Stimulated activated CD8-positive, alpha-beta memory T cell treated with anti-CD3 and anti-CD28 coated beads, Interleukin-15, amount 100 ng/mL, for 4 hours (primary cell): ENCODE measurements at places on chromosomes 16 and 17.

DNA sequence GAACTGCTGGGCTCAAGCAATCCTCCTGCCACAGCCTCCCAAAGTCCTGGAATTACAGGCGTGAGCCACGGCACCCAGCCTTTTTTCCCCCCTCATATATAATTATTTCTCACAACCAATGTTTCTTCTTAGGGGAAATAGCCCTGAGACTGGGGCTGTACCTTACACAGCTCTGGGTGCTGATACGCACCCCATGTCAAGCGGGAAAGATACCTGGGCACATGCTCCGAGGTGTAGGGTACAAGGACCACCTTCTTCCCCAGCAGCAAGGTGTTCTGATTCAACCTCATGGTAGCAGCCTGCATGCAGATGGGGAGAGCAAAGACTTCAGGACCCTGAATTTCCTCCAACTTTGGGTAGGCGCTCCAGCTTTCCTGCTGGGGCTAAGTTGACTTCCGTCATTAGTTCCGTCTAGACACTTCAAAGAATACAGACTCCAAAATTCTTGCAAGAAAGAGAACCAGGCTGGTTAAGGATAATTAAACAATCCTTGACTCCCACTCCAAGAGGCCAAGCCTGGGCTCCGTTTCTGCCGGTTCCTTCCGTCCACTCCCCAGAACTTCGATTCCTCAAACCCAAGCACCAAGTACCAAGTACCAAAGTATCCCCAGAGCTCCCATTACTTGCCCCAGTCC, 619 bp downstream of the NAT9 start:
- DNase-seq = no peak

DNA sequence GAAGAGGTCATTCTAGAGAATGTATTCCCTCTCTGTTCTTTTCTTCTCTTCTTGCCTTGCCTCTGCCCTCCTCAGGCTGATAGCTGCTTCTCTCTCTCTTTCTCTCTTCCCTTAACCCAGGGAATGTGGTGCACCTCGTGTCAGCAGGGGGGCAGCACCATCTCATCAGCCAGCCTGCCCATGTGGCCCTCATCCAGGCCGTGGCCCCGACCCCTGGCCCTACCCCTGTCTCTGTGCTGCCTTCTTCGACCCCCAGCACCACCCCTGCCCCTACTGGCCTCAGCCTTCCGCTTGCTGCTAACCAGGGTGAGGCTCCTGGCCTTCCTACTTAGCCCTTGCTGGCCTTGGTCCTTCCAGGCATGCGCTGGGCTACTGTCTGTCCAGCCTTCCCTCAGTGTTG, 23.5 kb downstream of the SRCAP start:
- DNase-seq = no peak

GRCh38 chr16:22190081-22190775, 15.8 kb upstream of the EEF2K start:
- DNase-seq = peak; percentile 89

GRCh38 chr16:53068423-53068833, 13.6 kb downstream of the CHD9 start:
- DNase-seq = no peak

GRCh38 chr17:44758414-44759085, at the start of gene ADAM11:
TSS of gene ADAM11 (plus strand) at chr17:44758988. CDS start at chr17:44759200, 212 bp downstream.
- no peak for DNase-seq

DNA sequence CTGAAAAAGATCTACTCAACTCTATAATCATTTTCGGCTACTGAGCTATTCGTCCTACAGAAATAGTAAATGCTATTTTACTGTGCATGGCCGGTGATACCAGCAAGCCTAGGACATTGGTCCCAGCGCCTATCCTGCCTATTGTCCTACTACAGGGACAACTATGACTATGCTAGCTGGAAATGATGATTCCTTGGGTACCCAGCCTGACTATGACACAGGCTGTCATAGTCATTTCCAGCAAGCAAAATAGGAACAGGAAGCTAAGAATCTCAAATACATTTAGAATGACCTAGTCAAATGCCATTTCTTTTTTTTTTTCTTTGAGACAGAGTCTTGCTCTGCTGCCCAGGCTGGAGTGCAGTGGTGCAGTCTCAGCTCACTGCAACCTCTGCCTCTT, 33.7 kb upstream of the HSBP1 start:
- DNase-seq = no peak

GRCh38 chr17:46212634-46213435, 19.6 kb upstream of the KANSL1 start:
- peak; percentile 44 for DNase-seq

DNA sequence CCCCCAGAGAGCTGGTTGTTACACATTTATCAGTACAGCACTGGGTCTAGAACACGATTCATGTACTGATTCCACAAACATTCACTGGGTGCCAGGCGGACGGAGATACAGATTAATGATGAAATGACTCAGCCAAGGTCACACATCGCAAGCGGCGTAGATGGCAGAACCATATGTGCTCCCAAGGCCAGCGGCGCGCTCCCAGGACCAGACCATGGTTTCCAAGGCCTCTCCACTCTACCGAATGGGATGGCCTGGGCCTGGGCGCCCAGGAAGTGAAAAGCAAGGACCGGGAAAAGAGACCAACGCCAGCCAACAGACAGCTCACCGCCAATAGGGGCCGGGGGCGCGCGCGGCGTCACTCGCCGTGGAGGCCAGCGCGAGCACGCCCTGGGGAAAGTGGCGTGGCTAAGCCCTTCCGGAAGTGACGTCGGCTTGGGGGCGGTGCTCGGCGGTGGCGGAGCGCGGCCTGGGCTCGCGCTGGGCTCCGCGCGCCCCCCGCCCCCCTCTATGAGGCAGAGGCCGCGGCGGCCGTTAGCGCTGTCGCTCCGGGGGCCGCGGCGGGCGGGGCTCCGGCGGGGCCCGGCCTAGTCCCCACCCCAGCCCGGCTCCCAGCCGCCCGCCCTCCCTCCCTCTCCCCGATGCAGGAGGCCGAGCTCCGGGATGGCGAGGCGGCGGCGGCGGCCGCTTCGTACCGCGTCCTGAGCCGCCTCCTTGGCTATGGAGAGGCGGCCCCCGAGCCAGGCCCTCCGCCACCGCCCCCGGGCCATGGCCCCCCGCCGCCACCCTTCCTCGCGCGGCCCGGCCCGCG, at the start of gene SOCS7:
Gene SOCS7 (plus strand): TSS at position 433 of the 811 bp plus-strand sequence. CDS start 209 bp downstream, at position 642.
- peak; percentile 85 for DNase-seq

DNA sequence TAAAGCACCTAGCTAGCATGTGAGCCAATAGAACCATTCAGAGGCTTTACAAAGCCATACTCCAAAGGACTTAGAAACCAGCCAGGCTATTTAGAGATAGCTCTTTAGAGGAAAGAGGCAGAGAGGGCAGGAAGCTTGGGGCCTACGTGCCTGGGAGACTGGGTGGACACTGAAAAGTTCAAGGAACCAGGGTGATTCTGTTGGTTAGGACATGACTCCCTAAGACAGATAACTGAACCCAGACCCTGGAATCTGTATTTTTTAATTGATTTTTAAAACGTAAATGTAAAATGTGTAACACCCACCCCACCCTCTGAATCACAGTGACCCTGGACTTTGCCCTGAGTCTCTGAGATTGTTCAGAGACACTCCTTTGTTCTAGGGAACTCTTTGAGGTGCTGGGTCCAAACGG, 16.1 kb upstream of the GNA13 start:
- no peak for DNase-seq

GRCh38 chr17:4583782-4584100, 588 bp upstream of the SMTNL2 start:
- DNase-seq = no peak

DNA sequence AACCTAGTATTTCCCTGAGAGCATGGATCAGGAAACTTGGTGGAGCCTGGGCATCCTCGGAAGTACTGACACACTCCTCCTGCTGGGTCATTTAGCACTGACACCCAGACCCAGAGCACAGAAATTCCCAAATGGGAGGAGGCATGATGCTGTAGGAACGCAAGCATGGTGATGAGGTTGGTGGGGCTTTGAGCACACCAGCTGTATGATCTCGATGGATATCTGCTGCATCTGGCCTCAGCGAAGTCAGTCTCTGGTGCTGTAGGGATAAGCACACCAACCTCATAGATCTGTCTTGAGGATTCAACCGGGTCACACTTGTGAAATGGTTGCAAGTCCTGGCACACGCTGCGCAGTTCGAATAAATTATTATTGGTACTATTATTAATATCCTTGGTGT, 52.5 kb downstream of the SHISA6 start:
- no peak for DNase-seq

DNA sequence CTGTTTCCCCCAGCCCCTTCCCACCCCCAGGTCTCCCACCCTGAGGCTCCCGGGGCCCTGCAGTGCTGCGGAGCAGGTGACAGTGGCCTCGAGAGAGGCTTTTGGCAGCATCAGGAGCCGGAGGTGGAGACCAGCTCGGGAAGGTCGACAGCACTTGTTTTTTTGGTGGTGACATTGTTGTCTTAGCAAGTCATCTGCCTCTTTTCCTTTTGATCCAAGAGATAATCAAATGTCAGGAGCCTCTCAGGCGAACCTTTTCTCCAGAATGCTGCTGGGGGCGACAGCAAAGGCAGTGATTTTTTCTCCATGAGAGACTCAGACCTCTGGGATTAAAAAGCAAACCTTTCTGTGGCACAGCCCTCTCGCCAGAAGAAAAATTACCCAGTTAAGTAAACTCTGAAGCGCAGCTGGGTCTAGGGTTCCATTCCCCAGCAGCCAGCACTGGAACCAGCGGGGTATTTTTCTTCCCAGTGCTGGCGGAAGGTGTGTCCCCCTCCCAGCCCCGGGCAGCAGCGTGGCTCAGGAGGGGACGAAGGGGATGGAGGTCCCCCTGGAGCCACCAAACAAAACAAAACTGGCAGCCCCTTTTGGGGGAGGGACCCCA, 37.2 kb downstream of the GRIN2C start:
- no peak for DNase-seq

- DNase-seq = no peak
Observed at GRCh38 chr16:81456523-81457325, 12.1 kb downstream of the CMIP start.

- no peak for DNase-seq
Observed at GRCh38 chr17:76502341-76503211, 1.4 kb upstream of the RHBDF2 start.

GRCh38 chr17:40958086-40958953, 8.4 kb downstream of the KRT39 start:
- no peak for DNase-seq

DNA sequence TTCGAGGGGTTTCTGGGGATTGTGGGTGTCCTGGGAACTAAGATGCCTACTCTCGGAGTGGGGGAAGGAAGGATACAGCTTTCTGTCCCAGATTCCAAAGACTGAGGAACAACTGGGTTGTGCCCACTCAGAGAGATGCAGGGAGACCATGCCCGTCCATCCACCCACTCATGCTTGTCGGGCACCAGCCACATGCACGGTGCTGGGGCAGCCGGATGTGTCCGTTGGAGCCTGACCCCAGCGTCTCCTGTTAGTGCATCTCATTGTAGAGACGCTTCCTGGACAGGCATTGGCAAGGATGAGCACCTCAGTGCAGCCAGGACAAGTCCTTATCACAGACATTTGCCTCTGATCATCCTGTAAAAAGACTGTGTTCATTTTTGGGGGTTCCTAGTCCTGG, 58.1 kb downstream of the METRNL start:
- no peak for DNase-seq

DNA sequence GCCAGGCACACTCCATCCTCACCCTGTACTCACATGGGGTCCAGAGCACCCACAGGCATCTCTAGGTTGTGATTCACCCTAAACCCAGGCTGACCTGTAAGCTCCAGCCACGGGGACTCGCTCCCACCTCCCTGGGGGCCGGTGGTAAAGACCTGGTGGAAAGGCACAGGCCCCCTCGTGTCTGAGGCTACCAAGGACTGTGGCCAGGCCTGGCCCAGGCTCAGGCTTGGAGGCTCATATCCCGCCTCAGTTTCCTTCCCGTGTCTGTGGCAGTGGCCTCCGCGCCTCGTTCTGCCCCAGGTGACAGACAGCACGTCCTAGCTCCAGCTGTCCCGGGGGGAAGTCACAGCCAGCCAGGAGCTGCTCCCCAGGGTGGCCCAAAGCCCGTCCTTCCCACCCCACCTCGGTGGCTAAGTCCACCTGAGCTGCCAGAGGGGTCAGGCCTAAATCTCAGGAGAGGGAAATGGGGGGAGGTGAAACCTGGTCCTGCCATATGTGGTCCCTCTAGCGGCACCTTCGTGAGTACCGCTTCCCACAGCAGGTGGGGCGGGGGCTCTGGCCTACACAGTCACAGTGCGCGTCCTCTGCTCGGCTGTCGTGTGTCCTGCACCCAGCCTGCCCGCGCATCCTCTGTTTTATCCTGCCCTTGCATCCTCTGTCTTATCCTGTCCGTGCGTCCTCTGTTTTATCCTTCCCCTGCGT, 12.6 kb downstream of the CDH15 start:
- no peak for DNase-seq

GRCh38 chr17:75645501-75645888, 12.3 kb downstream of the SMIM5 start:
- DNase-seq = no peak

DNA sequence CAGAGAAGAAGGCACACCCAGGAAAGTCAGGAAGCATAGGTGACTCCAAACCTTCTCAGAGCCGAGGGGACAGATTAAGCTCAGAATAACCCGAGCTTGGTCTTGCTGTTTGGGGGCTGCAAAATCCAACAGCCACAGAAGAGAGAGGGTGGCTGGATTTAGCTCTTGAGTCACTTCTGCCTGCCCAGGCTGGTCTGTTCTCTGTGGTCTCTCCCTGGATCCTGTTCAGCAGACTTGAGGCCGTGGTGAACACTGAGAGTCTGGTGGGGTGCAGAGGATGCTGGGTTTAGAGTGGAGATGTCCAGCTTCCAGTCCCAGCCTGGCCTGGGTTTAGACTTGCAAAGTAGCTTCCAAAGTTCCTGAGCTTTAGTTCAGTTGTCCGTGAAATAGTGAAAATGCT, 8.8 kb downstream of the SLC26A11 start:
- DNase-seq = no peak

DNA sequence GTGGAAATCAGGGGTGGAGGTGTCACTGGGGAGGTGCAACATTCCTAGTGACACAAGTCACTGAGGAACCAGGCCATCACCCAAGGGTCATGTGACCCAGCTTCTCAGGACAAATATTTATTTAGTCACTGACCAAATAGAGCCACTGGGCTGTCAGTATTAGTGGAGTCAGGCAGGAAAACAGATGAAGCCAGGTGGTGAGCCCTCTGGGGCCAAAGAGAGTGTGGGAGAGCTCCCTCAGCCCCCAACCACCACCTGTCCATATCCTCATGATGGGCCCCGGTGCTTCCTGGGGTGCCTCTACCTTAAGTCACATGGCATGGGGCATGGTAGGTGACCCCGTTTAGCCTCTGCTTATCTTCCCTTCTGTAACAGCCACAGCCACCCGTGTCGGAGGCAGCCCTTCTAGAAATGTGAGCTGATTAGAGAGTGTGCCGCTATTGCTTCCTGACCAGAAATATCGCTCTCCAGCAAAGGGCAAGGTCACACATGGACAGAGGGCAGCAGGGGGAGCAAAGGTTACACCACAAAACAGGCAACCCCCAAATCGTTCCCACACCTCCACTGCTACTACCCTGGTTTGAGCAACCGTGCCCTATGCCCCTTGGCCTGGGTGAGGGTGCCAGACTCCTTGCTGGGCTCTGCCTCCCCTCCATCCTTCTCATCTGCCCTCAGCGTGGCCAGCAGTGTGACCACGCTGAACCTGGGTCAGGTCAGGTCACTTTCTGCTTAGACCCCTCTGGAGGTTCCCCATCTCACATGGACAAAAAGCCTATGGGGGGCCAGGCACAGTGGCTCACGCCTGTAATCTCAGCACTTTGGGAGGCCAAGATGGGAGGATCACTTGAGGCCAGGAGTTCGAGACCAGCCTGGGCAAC, 8.6 kb upstream of the AKTIP start:
- DNase-seq = no peak
